ENCODE measurements at places on chromosomes 7 and 10.

- DNase-seq, result no peak
Observed at GRCh38 chr7:71521506-71521905, 389.6 kb downstream of the GALNT17 start.

DNA sequence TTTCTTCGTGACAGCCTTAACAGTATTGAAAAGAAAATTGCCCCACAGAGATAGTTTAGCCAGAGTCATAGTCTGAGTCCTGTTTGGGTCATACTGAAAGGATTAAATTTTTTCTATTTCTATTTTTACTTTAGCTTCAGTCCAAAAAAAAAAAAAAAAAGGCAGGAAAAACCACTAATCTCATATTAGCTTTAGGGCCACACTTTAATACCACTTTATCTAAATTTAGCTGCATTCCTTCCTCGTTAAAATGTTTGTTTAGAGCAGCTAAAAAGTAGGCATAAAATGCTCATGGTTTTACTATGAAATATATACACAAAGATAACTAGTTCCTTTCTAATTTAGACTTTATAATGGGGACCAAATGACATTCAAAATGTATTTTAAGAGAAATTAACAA is 216.5 kb upstream of the TMEM196 start:
- DNase-seq, result no peak

DNA sequence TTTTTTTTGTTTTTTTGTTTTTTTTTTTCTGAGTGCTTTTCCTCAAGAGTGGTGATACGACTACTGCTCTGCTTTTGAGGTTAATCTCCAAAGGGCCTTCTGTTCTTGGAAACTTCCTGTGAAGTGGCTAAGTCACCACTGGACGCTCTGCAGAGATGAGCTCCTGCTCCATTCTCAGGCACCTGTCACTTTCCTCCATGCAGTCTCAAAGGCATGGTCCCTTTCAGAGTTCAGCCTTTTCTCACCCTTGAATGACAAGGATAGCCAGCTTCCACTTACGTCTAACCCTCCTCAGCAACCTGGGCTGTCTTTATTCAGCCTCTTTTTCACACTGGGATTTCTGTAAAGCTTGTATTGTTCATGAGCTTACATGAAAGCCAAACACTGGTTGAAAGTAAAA is 65.8 kb downstream of the BMPER start:
- no peak for DNase-seq

GRCh38 chr10:129277841-129278240 is 189.2 kb upstream of the MGMT start:
- DNase-seq, result no peak

GRCh38 chr10:8615118-8615517 is 560.6 kb downstream of the GATA3 start:
- DNase-seq, result no peak

DNA sequence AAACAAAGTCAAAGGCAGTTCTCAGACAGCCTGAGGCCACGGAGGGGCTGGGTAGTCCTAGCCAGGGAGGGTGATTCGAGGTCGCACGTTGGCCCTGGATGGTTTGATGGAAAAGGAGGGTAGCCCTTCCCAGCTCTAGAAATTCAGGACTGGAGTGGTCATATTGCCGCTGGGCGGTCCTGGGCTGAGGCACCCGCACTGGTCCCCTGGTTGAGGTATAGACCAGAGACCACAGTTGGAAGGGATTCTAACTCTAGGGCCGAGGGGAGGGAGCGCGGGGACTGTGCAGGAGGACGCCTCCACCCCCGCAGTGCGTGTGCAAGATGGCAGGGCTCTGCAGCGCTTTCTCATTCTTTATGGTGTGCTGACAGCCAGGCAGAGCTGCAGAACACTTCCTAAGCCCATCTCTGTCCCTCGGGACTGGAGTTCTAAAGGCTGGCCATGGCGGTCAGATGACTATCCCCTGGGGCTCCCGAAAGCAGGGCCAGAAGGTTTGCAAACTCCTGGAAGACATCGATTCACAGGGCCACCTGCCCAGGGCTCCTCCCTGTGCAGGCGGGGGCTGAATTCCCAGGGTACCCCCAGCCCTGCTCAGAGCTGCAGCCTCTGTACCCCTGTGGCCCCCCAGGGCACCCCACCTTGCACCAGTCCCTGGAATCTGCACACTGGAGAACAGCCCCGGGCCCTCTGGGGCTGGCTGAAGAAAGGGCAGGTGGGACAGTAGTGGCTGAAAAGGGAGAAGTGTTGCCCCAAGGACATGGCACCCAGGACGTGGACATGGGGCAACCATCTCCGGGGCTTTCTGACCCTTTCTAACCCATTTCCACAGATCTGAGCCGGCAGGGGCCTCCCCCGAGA is 51.0 kb upstream of the ELN start:
- DNase-seq, result no peak

GRCh38 chr7:27178366-27178765 is 4.2 kb upstream of the HOXA10 start:
- DNase-seq, result no peak

DNA sequence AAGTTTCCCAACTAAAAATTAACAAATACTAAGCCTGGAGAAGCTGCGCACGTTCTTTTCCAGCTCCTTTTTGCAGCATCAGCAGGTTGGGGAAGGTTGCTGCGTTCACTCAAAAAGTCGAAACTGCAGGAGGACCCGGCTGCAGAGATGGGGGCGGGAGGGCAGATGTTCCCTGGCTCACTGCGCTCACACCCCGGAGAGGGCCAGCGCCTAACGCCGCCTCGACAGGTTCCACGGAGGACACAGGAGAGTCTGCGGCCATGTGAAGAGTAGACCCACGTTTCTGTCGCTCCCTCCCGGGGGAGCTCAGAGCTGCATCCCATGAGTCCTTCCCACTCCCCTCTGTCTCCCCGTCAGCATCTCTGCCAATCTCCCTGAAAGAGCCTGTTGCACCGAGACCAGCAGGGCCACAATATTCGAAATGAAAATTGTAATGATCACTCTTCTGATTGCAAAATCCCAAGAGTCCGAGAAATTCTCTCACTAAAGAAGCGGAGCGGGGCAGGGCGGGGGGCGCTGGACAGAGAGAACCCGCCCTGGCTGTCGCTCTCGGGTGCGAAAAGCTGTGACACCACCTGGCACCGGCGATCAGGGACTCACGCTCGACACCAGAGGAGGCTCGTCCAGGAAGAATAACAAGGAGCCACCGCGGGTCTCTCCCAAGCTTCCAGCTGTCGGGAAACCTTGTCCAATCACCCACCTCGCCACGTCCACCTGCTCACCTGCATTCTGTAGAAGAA is 131.5 kb upstream of the PFKP start:
- DNase-seq, result no peak

- peak; percentile 20 for DNase-seq
Observed at GRCh38 chr10:100878291-100878910, 34.4 kb upstream of the SLF2 start.

DNA sequence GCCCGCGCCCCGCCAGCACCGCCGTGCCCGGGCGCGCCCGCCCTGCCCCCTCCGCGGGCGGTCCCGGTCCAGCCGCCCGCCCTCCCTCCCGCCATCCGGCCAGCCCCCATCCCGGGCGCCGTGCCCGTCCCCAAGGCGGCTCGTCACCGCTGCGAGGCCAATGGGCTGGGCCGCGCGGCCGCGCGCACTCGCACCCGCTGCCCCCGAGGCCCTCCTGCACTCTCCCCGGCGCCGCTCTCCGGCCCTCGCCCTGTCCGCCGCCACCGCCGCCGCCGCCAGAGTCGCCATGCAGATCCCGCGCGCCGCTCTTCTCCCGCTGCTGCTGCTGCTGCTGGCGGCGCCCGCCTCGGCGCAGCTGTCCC is at the start of gene HTRA1:
TSS of gene HTRA1 (plus strand) at position 187 of the 362 bp plus-strand sequence. CDS start at position 287, 100 bp downstream.
- DNase-seq, result no peak

DNA sequence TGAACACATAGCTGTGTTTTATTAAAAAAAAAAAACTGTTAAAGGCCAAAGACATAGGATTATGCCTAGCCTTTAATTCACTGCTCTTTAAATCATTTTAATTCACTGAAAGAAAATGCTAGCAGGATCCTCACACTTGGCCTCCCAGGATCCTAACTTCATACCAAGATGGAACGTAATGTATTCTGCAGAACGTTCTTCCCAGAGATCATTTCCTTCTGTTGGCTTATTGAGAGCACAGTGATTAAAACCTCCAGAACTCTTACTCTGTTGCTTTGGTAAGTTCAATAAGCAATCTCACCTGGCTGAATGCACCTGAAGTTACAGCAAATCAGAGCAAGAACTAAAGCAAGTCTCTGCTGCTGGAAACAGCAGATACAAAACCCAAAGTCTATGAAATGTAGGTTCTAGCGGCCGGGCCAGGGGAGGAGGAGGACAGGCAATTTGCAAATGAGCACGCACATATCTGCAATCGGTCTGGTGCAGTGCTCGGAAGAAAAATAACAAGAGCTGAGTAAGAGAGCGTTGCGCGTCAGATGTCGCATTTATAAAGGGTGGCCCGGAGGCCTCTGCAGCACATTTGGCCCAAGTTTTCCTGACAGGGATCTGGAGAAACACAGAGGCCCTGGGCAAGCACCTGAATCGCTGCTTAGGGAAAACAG is 193.9 kb downstream of the FAM107B start:
- DNase-seq, result no peak

DNA sequence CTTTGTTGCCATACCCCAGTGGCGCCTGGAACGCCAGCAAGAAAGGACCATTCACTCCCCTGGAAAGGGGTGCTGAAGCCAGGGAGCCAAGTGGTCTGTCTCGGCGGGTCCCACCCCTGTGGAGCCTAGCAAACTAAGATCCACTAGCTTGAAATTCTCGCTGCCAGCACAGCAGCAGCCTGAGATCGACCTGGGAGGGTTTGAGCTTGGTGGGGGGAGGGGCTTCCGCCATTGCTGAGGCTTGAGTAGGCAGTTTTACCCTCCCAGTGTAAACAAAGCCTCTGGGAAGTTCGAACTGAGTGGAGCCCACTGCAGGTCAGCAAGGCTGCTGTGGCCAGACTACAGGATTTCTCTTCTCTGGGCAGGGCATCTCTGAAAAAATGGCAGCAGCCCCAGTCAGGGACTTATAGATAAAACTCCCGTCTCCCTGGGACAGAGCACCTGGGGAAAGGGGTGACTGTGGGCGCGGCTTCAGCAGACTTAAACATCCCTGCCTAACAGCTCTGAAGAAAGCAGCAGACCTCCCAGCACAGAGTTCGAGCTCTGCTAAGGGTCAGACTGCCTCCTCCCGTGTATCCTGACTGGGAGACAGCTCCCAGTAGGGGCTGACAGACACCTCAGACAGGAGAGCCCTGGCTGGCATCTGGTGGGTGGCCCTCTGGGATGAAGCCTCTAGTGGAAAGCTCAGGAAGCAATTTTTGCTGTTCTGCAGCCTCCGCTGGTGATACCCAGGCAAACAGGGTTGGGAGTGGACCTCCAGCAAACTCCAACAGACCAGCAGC is 281.1 kb upstream of the SP4 start:
- no peak for DNase-seq

DNA sequence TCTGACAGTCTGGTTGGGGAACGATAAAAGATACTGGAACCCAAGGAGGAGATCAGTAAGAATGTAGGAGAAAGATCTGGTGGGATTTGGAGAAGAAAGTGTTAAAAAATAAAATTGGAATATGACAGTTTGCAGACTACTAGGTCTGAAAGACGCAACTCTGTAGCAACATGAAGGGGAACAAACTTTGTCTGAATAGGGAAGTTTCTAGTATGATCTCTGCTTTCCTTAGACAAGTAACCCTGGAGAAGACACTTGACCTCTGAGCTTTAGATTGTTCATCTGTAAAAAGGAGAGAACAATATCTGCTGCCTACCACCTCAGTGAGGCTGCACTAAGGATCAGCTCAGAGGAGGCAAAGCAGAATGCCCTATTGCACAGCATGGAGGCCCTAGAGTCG is 3.0 kb upstream of the PRSS1 start:
- DNase-seq, result no peak

DNA sequence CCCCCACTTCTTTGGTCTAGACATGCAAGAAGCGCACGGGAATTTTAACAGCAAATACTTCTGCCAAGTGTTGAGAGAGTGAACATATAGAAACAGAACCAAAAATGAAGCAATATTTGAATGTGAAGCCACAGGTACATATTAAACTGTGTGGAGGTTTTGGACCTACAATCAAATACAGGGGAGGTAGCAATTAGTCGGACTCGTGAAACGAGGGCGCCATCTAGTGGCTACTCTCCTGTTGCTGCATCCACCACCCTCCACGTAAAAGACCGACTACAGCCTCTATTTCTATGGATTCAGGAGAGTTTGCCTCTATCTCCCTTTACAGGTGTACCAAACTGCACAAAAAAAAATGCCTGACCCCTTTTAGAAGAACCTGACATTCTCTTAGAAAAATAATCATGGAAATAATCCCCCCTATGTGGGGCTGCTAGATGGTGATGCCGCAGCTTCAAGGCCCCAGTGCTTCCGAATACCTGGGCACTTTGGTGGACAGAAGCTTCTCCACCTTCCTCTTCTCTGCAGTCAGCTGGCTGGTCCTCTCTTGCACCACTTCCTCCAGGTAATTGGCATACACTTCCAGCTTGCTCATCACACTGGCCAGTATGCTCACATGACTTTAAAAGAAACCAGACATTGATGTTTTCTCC is 31.7 kb downstream of the TECTB start:
- peak; percentile 73 for DNase-seq

- DNase-seq, result no peak
Observed at GRCh38 chr7:99525713-99526440, 21.4 kb downstream of the ZKSCAN5 start.

GRCh38 chr7:74271742-74272141 is 17.5 kb upstream of the CLIP2 start:
- no peak for DNase-seq

DNA sequence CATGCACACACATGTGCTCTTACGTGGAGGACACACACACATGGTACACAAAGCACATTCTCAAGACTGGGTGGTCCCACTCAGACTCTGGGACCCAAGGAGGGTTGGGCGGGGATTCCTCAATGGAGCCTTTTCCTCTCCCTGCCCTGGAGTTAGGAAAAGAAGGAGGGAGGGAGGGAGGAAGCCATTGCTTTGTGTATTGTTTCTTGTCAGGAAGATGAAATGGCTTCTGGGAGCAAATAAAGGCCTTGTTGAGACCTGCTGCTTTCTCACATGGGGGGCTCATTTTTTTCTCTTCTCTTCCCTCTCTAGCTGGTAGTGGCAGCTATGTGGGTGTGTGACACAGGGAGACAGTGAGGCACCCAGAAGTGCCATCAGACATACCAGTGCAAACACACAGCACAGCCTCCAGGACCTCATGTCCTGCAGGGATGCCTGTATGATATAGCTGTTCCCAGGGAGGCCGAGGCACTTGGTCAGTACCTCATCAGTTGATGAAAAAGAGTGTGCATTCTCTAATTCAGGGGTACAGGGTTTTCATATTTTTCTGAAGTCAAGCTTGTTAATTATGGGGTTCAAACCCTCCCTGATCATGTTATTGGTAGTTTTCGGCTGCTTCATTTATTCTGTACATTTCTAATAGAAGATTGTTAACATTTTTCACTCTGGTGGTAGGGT is 5.7 kb downstream of the AQP1 start:
- no peak for DNase-seq

DNA sequence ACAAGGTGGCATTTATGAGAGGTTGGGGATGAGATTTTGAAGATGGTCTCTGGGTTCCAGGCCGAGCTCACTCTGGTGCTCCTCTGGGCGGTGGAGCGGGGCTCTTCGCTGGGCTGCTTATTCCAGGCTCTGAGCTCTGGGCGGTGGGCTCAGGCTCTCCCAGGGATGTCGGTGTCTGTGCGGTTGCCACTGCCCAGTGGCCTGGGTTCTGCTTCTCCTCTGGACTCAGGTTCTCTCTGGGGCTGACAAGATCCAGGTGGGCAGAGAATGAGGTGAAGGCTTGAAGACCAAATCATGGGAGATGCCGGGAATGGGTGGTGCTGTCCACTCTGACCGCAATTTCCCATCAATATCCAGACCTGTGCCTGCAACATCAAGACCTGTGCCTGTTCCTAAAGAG is 40.6 kb downstream of the RBAK start:
- no peak for DNase-seq

All from activated T-cell treated with anti-CD3 and anti-CD28 coated beads for 24 hours (primary cell).